ENCODE measurements at places on chromosomes 2 and 18. TPM values are rescaled to one million over a fixed set of nuclear protein-coding genes. Genes with fewer than 3 reads are reported as not detected.

DNA sequence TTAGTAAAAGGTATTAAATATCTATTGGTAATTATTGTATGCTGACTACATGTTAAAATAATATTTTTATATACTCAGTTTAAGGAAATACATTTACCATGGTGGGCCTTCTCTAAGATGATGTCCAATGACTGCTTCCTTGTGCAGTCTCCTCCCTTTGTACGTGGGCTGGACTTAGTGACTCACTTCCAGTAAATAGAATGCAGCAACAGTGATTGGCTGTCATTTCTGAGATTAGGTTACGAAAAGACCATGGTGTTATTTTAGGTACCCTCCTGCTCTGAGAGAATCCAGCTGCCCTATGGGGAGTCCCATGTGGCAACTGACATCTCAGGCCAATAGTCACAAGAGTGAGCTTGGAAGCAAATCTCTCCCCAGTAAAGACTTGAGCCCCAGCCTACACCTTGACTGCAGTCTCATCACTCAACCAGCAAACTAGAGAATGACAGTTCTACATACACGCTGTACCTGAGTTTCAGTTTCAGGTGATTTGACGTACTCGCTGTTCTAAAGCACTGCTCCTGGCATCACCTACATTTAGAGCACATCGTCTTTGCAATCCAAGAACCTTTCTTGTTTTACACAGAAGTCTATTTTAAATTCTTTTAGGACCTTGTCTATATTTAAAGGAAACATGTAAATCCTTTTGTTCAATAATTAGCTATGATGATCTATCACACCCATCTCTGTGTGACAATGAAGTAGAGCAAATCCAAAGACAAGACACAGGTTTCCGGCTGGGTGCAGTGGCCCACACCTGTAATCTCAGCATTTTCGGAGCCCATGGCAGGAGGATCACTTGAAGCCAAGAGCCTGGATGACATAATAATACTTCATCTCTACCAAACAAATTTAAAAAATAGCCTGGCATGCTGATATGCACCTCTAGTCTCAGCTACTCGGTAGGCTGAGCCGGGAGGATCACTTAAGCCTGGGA lies 87.2 kb downstream of the COBLL1 start:
- DNase-seq, result no peak
- no peaks in the 10 kb centered on the region for H3K36me3 ChIP-seq
- H3K27me3 ChIP-seq, result no peaks in the 10 kb centered on the region
- H3K4me1 ChIP-seq, result no peaks in the 10 kb centered on the region
- H3K4me3 ChIP-seq, result no peak overlapping the region

ALPP gene
- 0.28 TPM for total RNA-seq

SUPT7L gene
- total RNA-seq, result 17.7 TPM

GRCh38 chr2:180943275-180943674 lies 37.1 kb upstream of the UBE2E3 start:
- peaks cover 11% of the 10 kb centered on the region for H3K4me1 ChIP-seq
- H3K4me3 ChIP-seq, result no peak overlapping the region
- no peak overlapping the region for H3K27ac ChIP-seq
- DNase-seq, result peak; percentile 23

SNORC gene
- total RNA-seq, result 0.62 TPM

FSIP2 gene
- total RNA-seq, result 3.8 TPM

DNA sequence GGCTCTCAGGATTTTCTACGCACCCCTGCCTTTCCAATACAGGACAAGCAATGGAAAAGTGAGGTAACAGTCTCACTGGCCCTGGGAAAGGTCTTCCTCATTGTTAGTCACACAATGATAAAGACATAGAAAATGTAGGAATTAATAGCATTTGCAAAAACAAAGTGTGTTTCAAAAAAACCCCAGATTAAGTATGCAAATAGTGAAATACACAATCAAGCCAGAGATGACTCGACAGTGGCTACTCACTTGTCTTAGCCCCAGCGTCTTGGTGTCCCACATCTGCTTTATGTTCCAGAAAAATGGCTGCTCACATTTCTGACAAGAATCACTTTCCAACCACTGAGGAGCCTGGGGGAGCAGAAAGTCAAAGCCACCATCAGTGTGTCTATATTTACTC lies 47.0 kb upstream of the AP1S3 start:
- no peak for DNase-seq
- H3K4me1 ChIP-seq, result no peaks in the 10 kb centered on the region
- no peak overlapping the region for H3K4me3 ChIP-seq
- no peak overlapping the region for H3K27ac ChIP-seq

DNA sequence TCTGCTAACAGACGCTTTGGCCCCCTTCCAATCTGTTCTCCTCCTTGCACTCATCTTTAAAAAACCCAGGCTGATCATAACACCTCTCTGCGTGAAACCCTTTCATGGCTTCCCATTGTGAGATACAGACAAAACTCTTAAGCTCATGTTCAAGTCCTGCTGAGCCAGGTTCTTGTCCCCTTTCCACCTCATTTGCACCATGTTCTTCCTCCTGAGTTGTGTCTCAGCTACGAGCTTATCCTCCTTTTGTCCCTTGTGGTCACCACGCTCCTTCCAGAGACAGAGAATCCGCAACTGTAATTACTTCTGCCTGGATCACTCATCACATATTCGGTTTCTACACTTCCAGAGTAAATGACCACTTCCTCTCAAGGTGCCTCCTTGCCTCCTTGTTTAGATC lies 238.8 kb downstream of the ACTR3 start:
- H3K27ac ChIP-seq, result no peak overlapping the region
- H3K27me3 ChIP-seq, result no peaks in the 10 kb centered on the region
- DNase-seq, result no peak
- no peaks in the 10 kb centered on the region for H3K4me1 ChIP-seq
- H3K4me3 ChIP-seq, result no peak overlapping the region

GRCh38 chr2:134375935-134376334 lies 122.1 kb downstream of the MGAT5 start:
- H3K4me3 ChIP-seq, result no peak overlapping the region
- DNase-seq, result peak; percentile 22
- no peaks in the 10 kb centered on the region for H3K4me1 ChIP-seq
- H3K27me3 ChIP-seq, result no peaks in the 10 kb centered on the region
- no peaks in the 10 kb centered on the region for H3K36me3 ChIP-seq

DNA sequence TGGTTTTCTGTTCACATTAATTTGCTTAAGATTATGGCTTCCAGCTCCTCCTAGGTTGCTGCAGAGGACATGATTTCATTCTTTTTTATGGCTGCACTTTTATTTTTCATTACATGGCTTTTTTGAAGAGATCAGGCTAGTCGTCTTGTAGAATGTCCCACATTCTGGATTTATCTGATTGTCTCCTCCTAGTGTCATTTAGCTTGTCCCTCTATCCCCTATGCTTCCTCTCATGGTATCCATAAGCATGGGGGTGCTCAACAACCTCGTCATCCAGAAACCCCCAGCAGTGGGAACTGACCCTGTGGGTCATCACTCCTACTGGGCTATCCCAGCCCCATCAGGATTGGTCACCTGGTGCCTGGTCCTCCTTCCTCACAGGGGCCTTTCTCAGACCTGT lies 49.6 kb downstream of the SERTAD2 start:
- peaks cover 12% of the 10 kb centered on the region for H3K27me3 ChIP-seq
- H3K4me3 ChIP-seq, result no peak overlapping the region
- H3K4me1 ChIP-seq, result no peaks in the 10 kb centered on the region
- no peak for DNase-seq
- H3K27ac ChIP-seq, result no peak overlapping the region

GPR35 gene
- total RNA-seq, result 0.39 TPM

GYPC gene
- 19.6 TPM for total RNA-seq

IL18RAP gene
- total RNA-seq, result not detected

- peak overlapping the region; percentile 5 for H3K4me3 ChIP-seq
- H3K27me3 ChIP-seq, result no peaks in the 10 kb centered on the region
- no peaks in the 10 kb centered on the region for H3K36me3 ChIP-seq
- H3K4me1 ChIP-seq, result peaks cover 28% of the 10 kb centered on the region
- H3K27ac ChIP-seq, result peak overlapping the region; percentile 57
Measured at GRCh38 chr18:2981212-2981728, 31.7 kb downstream of the LPIN2 start.

DNA sequence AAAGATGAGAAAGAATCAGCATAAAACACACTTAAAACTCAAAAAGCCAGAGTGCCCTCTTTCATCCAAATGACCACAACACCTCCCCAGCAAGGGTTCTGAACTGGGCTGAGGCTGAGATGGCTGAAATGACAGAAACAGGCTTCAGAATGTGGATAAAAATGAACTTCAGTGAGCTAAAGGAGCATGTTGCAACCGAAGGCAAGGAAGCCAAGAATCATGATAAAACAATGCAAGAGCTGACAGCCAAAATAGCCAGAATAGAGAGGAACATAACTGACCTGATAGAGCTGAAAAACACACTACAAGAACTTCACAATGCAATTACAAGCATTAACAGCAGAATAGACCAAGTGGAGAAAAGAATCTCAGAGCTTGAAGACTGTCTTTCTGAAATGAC lies 12.2 kb upstream of the PSMA8 start:
- H3K27me3 ChIP-seq, result no peaks in the 10 kb centered on the region
- H3K27ac ChIP-seq, result no peak overlapping the region
- no peaks in the 10 kb centered on the region for H3K4me1 ChIP-seq
- H3K4me3 ChIP-seq, result no peak overlapping the region

GRCh38 chr18:33697498-33697897 lies 119.5 kb downstream of the ASXL3 start:
- H3K4me1 ChIP-seq, result no peaks in the 10 kb centered on the region
- no peaks in the 10 kb centered on the region for H3K27me3 ChIP-seq

CDH20 gene
- total RNA-seq, result 1.0 TPM

- DNase-seq, result no peak
- no peak overlapping the region for H3K27ac ChIP-seq
- H3K4me3 ChIP-seq, result no peak overlapping the region
- no peaks in the 10 kb centered on the region for H3K36me3 ChIP-seq
- no peaks in the 10 kb centered on the region for H3K27me3 ChIP-seq
Measured at GRCh38 chr2:145329971-145330370, 810.1 kb upstream of the ZEB2 start.

LYPD6B gene
- total RNA-seq, result 1.7 TPM

GFPT1 gene
- 62.0 TPM for total RNA-seq

ABHD1 gene
- total RNA-seq, result 0.19 TPM

GRCh38 chr2:19158211-19158610 lies 200.2 kb downstream of the OSR1 start:
- no peaks in the 10 kb centered on the region for H3K36me3 ChIP-seq
- H3K4me1 ChIP-seq, result no peaks in the 10 kb centered on the region
- no peaks in the 10 kb centered on the region for H3K27me3 ChIP-seq
- no peak overlapping the region for H3K27ac ChIP-seq
- no peak for DNase-seq

- H3K27ac ChIP-seq, result no peak overlapping the region
- no peaks in the 10 kb centered on the region for H3K27me3 ChIP-seq
- DNase-seq, result no peak
- H3K36me3 ChIP-seq, result no peaks in the 10 kb centered on the region
Measured at GRCh38 chr2:38791744-38792143, 13.7 kb downstream of the GEMIN6 start.

- H3K4me3 ChIP-seq, result no peak overlapping the region
- H3K27me3 ChIP-seq, result no peaks in the 10 kb centered on the region
Measured at GRCh38 chr18:65788373-65788772, 37.6 kb downstream of the CDH7 start.

DNA sequence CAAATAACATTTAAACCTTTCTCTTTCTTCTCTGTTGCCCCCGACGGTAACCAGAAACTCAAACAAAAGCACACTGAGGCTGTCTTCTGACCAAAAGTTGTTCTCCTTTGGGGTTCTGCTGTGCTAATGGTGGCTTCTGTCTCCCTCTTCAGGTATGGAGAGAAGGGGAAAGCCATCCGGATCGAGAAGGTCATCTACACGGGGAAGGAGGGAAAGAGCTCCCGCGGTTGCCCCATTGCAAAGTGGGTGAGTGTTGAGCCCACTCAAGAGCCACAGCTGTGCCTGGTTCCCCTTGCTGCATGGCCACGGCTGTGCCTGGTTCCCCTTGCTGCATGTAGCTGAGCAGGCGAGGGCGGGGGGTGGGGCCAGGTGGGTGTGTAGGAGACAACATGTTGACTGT lies 67.4 kb downstream of the BOLA3 start:
- no peak overlapping the region for H3K27ac ChIP-seq
- H3K27me3 ChIP-seq, result no peaks in the 10 kb centered on the region
- H3K4me1 ChIP-seq, result no peaks in the 10 kb centered on the region

FSHR gene
- total RNA-seq, result not detected

DNA sequence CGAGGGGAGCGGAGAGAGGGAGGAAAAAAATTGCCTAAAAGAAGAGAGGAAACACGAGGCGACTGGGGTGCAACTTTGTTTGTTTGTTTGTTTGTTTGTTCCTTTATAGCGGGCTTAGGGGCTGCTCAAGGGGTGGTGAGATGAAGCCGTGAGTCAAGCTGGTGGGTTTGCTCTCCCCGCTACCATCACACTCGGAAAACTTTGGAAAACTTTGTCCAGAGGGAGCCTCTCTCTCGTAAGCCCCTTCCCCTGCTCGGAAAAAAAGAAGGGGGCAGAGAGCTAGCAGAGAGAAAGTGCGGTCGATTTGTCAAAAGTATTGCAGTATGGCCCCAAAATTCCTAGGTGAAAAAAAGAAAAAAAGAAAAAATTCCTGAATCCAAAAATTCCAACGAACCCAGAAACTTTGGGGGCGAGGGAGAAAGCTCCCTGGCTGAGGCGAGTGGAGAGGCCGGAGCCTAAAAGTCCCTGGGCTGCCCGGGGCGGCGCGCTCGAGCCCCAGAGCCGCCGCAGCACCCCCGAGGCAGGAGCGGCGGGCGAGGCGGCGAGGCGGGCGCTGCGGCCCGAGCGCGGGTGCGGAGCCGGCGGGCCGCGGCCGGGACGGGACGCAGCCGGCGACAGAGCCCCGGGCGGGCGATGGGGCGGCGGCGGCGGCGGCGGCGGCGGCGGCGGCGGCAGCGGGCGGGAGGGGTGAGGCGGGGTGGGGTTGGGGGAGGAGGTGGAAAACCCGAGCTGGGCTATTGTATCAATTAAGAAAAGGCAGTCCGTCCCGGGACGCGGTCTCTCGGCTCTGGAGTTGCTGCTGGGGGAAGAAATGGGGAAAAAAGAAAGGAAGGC lies 558 bp upstream of the CYP26B1 start:
- DNase-seq, result peak; percentile 41
- H3K27ac ChIP-seq, result no peak overlapping the region
- H3K4me1 ChIP-seq, result peaks cover 20% of the 10 kb centered on the region
- H3K36me3 ChIP-seq, result no peaks in the 10 kb centered on the region

- DNase-seq, result no peak
- H3K27ac ChIP-seq, result no peak overlapping the region
- no peaks in the 10 kb centered on the region for H3K36me3 ChIP-seq
- H3K27me3 ChIP-seq, result no peaks in the 10 kb centered on the region
- H3K4me3 ChIP-seq, result no peak overlapping the region
Measured at GRCh38 chr18:55794288-55795052, 206.5 kb upstream of the TCF4 start.

CTAGE1 gene
- total RNA-seq, result not detected

DNA sequence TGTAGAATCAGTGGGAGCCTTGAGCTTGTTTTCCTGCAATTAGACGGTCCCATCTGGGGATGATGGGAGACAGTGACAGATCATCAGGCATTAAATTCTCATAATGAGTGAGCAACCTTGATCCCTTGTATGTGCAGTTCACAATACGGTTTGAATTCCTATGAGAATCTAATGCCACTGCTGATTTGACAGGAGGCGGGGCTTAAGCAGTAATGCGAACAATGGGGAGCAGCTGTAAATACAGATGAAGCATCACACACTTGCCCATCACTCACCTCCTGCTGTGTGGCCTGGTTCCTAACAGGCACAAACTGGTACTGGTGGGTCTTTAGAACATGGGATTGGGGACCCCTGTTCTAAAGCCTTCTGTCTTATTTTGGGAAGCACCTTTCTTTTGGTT lies 17.9 kb upstream of the NYAP2 start:
- H3K4me1 ChIP-seq, result peaks cover 16% of the 10 kb centered on the region
- no peaks in the 10 kb centered on the region for H3K36me3 ChIP-seq
- H3K4me3 ChIP-seq, result no peak overlapping the region
- no peaks in the 10 kb centered on the region for H3K27me3 ChIP-seq
- DNase-seq, result no peak

GRCh38 chr2:239950144-239951128 lies 74.7 kb downstream of the NDUFA10 start:
- DNase-seq, result no peak
- H3K27ac ChIP-seq, result no peak overlapping the region
- H3K4me1 ChIP-seq, result no peaks in the 10 kb centered on the region
- H3K4me3 ChIP-seq, result no peak overlapping the region
- no peaks in the 10 kb centered on the region for H3K27me3 ChIP-seq

MYCN gene
- total RNA-seq, result 145 TPM

Measured in GM23338 (cell line).